ENCODE measurements at places on chromosomes 7 and 10.

DNA sequence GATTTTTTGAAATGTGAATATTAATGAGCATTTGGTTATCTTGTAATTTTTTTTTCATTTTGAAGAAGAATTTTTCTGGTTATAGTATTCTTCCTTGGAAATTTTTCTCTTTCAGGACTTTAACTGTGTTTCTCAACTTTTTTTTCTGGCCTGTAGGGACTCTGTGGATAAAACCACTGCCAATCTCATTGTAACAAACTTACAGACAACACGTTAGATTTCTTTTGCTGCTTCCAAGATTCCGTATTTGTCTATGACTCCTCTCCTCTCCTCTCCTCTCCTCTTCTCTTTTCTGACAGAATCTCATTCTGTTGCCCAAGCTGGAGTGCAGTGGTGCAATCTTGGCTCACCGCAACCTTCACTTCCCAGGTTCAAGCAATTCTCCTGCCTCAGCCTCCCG lies 19.4 kb upstream of the ZNF92 start:
- no peak for DNase-seq

- DNase-seq = no peak
These were observed 249.7 kb downstream of the MTERF1 start for GRCh38 chr7:91630581-91631380.

DNA sequence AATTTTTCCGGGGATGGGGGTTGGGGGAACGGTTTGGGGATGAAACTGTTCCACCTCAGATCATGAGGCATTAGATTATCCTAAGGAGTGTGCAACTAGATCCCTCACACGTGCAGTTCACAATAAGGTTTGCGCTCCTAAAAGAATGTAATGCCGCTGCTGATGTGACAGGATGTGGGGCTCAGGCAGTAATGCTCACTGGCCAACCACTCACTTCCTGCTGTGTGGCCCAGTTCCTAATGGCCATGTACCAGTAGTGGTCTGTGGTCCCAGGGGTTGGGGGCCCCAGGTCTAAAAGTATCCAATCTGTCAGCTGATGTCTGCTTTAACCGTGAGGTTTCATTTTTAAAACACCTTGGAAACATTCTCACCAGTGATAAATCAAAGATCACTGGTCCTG lies 2.2 kb downstream of the STN1 start:
- no peak for DNase-seq

DNA sequence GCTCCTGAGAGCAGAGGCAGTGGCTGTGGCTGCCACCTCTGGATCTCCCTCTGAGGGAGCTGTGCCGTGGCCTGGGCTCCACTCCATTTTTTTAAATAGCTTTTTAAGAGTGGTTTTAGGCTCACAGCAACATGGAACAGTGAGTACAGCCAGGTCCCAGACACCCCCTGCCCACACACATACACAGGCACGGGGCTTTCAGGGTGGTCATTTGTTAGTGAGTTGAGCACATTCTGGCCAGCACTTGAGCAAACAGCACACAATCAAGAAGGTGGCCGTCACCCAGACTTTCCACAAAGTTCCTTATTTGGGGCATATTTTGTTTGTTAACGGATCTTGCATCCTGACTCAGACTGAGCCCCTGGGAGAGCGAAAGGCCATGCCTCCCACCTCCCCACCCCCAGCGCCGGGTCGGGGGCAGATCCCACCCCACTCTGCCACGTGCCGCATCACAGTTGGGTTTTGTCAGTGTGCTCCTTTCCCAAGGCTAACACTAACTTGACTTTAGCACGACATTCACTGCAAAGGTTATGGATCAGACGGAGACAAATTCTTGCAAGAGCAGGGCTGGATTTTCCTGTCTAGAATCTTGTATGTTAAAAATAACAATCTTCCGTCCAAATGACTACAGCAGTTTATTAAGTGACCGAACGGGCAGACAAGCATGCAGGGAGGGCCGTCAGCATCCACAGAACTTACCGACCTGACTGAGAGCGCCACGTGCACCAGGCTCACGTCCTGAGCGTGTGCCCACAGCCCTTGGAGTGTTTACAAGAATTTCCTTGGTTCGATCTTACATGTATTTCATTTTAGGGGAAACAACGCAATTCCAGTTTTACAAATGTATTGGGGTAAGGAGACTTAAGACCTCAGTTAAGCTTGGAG lies 156.5 kb upstream of the NPS start:
- DNase-seq = no peak

DNA sequence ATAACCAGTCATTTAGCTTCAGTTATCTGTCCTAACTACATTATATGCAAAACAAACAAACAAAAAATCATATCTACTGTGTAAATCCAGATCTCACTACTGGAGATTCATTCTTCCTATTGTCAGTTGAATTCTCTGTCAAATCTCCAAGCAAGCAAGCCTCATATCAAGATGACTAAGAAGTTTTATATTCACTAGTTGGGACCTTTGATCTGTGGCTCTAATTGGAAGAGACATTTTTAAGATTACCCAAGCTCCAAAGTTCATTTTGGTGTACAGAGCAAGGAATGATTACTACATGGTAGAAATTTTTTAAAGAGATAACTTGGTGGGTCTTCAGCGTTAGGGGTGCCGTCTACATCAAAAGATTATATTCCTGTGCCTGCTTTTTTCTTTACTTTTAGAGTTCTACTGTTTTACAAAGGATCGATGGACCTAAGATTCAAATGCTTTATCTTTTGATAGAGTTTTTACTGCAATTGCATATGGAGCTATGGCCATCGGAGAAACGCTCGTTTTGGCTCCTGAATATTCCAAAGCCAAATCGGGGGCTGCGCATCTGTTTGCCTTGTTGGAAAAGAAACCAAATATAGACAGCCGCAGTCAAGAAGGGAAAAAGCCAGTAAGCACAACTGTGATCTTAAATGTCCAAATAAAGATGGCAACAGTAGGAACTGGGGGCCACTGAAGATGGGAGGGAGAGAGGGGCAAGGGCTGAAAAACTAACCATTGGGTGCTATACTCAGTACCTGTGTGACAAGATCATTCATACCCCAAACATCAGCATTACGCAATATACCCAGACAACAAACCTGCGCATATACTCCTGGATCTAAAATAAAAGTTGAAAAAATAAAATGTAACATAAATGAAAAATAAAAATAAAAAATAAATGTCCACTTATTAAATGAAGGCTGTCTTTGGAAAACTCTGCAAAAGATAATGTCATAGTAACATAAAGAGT lies 47.9 kb downstream of the SP8 start:
- DNase-seq = no peak

DNA sequence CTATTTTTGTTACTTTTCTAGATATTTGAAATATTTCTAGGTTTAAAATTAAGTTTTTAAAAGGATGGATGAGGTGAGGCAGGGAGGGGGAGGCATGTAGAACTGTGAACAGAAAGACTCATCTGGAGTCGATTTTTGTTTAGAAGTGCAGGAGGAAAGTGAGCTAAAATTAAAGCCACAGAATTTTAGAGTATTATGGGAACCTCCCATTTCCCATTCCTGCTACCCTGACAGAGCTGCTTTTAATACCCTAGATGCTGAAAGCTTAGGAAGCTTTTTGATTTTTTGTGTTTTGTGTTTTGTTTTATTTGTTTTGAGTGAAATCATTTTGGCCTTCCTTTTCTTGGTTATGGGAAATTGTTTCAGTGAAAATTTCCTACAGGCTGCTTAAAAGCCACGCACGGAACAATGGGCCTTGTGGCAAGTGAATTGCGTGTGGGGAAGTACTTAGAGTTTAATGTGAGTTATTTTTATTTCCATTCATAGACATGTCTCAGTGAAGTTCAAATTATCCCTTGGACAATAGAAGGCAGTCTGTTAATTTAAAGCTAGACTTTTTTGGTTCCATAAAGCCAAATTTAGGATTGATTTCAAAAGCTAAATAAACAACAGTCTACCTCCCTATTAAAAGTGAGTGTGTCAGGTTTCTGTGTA lies 102.0 kb upstream of the HDAC9 start:
- DNase-seq = no peak

DNA sequence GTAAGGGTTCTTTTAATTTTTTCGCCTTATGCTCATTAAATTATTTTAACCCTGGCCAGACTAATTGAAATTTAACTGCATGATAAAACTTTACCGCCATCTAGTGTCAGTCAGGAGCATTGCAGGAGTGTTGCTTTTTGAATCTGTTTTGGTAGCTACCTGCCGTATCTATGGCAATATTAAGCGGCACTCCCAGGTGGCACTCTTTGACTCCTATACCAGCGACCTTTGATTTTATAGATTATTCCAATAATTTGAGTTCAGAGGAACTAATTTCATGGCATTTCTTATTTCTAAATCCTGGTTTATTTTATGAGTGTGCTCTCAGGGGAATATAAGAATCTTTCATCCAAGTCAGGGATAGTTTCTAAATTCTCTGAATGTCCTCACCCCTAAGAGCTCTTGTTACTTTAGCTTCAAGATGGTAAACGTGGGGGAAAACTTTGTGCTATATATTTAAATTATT lies 198.9 kb downstream of the REEP3 start:
- peak; percentile 7 for DNase-seq

- DNase-seq = no peak
These were observed 121.0 kb downstream of the SORBS1 start for GRCh38 chr10:95440038-95440725.

DNA sequence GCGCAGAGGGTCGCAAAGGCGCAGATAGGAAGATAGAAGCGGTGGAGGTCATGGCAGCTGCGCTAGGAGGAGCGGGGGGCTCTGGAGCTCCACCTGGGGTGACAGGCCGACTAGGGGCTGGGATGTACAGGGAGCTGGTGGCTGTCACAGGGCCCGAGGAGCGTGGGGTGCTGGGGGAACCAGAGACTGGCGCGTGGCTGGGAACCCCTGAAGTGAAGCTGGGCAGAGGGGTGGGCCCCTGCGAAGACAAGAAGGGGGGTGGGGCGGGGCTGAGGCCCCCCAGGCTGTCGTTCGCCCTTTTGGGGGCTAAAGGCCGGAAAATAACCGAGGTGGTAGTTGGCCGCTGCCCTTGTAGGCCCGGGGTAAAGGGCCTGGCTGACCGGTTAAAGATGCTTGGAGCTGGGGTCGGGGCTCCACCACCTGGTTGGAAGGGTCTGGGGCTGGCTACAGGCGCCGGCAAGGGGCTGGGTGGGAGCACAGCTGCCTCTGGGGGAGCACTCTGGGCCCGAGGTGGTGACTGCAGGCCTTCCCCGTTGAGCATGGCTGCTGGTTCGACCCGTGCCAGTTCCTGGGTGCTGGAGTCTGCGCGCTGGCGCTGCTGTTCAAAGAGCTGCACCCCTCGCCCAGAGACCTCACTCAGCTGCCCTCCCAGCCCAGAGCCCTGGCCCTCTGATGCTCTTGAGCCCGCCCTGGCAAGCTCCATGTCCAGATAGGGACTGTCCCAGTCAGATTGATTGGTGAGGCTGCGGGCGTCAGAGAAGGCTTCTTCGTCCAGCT lies 6.8 kb upstream of the MYOZ1 start:
- DNase-seq = no peak

DNA sequence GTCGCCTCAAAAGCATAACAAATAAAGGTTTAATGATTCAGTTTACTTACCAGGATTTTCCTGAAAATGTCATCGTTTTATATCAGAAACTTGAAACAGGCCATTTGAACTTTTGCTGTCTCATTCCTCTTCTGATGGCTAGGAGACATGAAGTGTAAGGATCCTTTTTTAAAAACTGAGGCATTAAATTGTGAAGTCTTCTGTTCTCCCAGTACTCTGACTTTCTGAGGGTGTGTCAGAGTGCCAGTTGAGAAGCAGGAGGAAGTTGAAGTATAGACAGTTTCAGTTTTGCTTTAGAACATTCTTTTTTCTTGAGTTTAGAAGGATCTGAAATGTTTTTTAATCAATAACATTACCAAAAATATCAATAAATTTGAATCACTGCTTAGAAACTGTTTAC lies at the start of gene SAMD9L:
Gene SAMD9L (minus strand): TSS at position 242 of the 400 bp plus-strand sequence. CDS start 12,414 bp downstream, outside the sequence.
- no peak for DNase-seq

GRCh38 chr10:87661861-87662785 lies 2.4 kb downstream of the PAPSS2 start:
- DNase-seq = no peak
